Stimulated activated CD4-positive, alpha-beta T cell treated with anti-CD3 and anti-CD28 coated beads, Interleukin-12 subunit alpha, Interleukin-12 subunit beta, amount 100 ng/mL, for 48 hours (primary cell): ENCODE measurements at places on chromosomes 16 and 17.

GRCh38 chr17:35774499-35774898 is 13.8 kb downstream of the C17orf50 start:
- DNase-seq, result no peak

GRCh38 chr16:66933776-66934137 is 445 bp downstream of the CIAO2B start:
- DNase-seq, result peak; percentile 22

- DNase-seq, result peak; percentile 56
These were observed 6.9 kb upstream of the ABCA10 start for GRCh38 chr17:69235338-69236058.

DNA sequence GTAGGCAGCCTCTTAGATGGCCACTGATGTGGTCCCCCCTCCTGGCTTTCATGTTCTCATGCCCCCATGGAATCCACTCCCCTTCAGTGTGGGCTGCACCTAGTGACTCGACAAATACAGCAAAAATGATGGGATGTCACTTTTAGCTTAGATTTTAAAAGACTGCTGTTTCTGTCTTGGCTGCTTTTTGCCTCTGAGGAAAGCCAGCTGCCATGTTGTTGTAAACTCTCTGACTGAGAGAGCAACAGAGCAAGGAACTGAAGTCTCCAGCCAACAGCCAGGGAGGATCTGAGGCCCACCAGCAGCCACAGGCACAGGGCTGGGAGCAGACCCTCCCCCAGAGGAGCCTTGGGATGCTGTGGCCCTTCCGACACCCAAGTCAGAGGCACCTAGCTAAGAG is 60.6 kb upstream of the MARCHF10 start:
- no peak for DNase-seq

GRCh38 chr16:14321542-14321941 is 250.4 kb downstream of the MRTFB start:
- DNase-seq, result no peak

DNA sequence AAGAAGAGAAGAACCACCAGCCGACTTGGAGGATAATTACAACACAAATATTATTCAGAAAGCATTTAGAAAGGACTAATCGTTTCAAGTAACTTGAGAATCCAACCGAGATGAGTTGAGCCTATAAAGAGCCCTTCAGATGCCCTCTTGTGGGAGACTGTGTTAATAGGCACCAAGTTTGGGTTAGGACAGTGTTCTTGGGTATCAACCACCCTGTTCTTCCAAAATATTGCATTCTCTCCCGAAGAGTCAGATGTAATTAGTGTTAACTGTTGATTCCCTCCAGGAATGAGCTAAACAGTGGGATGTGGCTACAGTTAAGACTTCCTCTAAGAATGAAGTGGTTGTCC is 87.8 kb upstream of the NOL11 start:
- DNase-seq, result no peak

GRCh38 chr17:3622977-3623594 is 13.0 kb downstream of the SHPK start:
- no peak for DNase-seq

- no peak for DNase-seq
These were observed 289.8 kb upstream of the FOXF1 start for GRCh38 chr16:86220561-86220960.

DNA sequence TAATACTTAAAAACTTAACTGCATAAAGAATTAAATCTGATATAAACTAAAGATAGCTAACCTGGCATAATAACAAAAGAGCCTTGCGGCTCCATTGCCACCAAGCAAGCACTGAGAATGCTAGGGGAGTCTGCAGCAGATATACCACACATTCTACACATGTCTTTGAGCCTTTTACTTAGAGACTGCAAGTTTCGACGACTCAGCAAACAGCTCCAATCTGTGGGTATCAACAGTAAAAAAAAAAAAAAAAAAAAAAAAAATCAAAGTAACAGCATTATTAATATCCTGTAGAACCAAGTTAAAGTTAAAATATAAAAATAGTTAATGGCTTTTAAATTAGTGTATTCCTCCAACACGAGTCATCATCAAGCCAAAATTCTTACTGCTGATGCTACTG is 27.8 kb upstream of the INTS2 start:
- no peak for DNase-seq

GRCh38 chr17:82238472-82239201 is 9.8 kb downstream of the SLC16A3 start:
- peak; percentile 55 for DNase-seq

- peak; percentile 9 for DNase-seq
These were observed 1.1 kb downstream of the CD300H start for GRCh38 chr17:74566132-74566753.

- DNase-seq, result no peak
These were observed 21.8 kb downstream of the FBXO39 start for GRCh38 chr17:6797718-6798351.

DNA sequence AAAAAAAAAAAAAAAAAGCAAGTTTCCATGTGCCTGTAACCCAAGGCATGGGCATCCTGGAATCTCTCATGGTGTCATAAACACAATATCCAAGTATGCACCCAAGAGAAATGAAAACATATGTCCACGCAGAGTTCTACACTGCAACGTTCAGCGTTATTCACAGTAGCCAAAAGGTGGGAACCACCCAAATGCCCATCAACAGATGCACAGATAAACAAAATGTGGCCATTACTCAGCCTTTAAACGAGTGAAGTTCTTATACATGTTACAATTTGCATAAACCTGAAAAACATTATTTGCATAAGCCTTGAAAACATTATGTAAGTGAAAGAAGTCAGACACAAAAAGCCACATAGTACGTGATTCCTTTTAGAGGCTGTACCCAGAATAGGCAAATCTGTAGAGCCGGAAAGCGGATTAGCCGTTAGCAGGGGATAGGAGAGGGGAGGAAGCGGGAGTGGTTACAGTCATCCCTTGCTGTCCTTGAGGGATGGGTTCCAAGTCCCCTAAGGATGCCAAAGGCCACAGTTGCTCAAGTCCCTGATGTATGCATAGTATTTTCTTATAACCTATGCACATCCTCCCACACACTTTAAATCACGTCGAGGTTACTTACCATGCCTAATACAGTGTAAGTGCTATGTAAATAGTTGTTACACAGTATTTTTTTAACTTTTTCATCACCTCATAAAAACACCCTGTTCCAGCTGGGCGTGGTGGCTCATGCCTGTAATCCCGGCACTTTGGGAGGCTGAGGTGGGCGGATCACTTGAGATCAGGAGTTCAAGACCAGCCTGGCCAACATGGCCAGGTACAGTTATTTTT is 47.3 kb upstream of the DNAH17 start:
- no peak for DNase-seq

DNA sequence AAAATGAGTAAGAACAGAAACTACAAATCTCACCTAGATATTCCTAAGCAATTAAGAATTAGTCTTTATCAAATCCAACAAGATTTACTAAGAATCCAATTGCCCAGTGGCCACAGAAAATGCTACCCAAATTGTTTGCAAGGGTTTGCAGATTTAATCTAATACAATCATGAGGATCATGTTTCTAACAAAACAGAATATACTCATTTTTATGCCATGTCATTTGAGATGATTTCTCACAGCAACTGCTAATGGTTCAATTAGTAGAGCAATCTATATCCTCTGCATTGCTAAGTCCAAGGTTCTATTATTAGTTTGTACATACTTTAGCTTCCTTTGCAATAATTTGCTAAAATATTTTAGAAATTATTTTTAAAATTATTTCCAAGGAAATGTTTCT is 41.2 kb downstream of the HELZ start:
- no peak for DNase-seq

GRCh38 chr16:4298761-4299522 is 16.9 kb upstream of the GLIS2 start:
- DNase-seq, result no peak

DNA sequence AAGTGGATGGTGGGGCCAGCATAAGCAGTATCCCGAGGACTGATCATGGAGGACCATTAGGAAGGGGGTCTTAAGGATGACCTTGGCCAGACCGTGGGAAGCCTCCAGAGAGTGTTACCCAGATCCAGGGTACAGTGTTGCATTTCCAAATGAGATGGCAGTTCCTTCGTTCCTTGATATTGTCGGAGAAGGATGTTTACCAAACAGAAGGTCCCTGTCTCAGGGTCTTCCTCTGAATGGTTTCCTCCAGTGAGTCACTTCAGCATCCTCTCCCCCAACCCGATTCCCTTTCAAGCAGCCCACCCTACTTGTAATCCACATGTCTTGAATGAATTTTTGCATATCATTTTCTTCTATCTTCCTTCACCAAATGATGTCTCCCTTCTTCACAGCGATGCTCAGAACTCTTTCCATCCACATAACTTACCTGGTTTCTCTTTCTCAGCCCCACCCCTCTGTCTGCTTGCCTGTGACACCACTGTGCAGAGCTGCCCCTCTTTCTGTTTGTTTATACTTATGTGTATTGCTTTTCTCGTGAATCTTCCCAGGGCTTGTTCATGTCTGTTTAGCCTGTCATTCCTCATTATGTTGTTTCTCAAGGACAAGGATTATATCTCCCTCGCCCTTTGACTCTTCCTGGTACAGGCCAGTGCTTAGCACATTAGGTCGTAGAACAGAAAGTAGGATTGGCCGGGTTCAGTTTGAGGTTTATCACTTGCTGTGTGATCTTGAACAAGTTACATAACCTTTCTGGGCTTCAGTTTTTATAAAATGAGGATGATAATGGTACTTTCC is 5.7 kb downstream of the GOSR2 start:
- no peak for DNase-seq
